Epithelial cell of esophagus (primary cell): ENCODE measurements at places on chromosomes 11 and 22.
A peak's percentile ranks its signal among the peaks of the same experiment; 100 is the strongest.

GRCh38 chr11:134041791-134042696 lies 26.8 kb upstream of the JAM3 start:
- DNase-seq, result no peak

DNA sequence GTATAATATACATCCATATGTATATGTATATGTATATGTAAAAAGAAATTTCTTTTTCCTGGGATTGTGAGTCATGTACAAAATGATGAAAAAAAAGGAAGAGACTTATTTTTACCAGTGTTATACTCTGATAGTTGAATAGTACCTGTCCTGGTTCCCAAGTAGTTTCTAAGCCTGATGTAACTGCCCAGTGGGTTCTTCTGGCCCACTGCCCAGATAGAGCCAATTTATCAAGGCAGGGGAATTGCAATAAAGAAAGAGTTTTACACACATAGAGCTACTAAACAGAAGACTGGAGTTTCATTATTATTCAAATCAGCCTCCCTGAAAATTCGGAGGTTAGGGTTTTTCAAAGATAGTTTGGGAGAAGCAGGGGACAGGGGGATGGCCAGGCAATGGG lies 29.1 kb upstream of the NARS2 start:
- no peak for DNase-seq

- no peak for DNase-seq
Measured at GRCh38 chr22:46025225-46025972, 48.4 kb upstream of the WNT7B start.

GRCh38 chr11:128569291-128569690 lies 18.1 kb downstream of the ETS1 start:
- DNase-seq, result no peak

DNA sequence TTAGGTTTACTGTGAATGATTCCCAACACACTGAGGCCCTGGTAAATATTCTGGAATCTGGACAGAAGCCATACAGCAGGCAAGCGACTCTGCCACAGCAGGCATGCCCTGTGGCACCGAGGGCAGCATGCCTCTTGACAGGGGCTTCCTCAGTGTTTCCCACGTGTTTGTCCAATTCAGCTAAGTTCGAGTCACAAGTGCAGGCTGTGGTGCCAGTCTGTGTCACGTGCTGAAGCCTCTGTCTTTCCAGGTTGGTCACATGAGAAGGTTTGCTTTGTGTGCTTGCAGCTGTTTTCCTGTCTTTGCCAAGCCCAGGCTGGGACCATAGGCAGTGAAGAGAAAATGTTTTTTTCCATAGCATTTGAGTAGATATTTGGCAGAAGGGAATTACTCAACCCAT lies 2.4 kb upstream of the PPFIBP2 start:
- peak; percentile 9 for DNase-seq

DNA sequence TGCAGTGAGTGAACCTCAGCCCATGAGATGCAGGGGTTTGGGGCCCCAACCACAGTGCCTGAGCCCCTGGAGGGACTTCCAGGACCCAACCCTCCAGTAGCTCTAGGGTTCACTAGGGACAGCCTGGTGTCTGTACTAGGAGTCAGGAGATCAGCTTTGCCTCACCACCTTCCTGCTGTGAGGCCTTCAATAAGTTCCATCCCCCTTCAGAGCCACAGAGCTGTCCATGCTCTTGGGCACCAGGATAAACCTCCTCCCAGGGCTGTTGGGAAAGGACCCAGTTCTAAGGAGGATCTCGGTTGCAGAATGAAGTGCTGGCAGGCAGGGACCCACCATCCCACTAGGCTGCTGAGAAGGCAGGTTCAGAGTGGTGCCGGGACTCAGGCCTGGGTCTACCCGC lies 9.7 kb downstream of the ARHGEF17 start:
- DNase-seq, result no peak

DNA sequence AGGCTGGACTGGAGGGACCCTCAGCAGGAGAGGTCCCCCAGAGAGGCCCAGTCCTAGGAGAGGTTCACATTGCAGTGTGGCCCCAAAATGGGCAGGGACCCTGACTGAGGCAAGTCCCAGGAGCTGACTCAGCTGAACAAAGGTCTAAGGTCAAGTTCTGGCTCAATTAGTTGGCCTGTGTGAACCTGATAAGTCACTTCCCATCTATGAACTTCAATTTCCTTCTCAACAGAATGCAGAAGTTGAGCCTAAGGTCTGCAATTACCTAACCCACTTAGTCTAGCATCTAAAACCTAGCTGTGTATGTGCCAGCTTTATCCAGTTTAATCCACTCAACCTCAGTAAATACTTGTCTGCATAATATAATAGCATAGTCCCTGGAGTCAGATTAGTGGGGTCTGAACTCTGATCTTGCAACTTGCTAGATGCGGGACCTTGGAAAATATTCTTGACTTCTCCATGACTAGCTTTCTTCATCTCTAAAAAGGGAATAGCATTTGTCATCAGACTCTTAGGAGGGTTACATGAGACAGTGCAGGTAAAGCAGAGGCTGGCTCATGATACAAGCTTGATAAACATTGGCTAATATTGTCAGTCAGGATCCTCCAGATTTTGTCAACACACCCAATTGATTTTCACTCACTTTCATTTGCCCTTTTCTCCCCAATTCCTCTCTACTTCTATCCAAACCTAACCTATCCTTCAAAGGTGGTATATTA lies 465.5 kb downstream of the INSC start:
- no peak for DNase-seq
